ENCODE measurements at places on chromosomes 6 and 20.

GRCh38 chr20:40883097-40883496 is 145.5 kb upstream of the TOP1 start:
- no peak for DNase-seq

DNA sequence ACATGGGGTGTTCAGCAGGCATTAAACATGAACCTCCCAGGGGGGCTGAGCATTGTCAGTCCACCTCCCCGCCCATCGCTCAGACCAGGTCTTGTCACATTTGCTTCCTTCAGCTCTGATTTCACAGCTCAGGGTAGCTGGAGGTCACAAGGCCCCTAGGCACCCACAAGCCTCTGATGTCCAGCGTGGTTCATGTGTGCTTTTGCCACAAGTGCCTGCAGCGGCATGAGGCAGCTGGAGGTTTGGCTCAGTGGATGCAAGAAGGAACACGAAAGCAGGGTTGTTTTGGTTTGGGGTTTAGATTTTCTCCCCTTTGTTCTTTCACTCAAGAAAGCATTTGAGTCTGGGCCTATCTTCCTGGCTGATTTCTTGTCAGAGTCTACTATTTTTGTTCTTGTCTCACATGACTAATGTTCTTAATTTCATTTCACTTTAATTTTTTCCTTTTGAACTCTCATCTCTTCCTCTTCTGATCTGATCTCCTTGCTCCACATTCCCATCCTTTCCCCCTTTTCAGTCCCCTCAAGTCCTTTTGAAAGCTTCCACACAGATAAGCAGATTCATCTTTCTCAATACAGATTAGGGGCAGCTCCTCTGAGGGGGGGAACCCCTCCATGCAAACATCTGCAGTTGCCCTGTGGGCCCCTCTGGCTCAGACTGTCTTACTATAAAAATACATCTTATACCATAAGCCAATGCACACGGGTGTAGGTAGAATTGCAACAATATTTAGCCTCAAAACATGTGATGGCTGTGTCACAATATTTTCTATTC is 68.1 kb upstream of the CEP85L start:
- no peak for DNase-seq

- DNase-seq: no peak
These were observed 542.0 kb downstream of the DHX35 start for GRCh38 chr20:39503902-39504709.

DNA sequence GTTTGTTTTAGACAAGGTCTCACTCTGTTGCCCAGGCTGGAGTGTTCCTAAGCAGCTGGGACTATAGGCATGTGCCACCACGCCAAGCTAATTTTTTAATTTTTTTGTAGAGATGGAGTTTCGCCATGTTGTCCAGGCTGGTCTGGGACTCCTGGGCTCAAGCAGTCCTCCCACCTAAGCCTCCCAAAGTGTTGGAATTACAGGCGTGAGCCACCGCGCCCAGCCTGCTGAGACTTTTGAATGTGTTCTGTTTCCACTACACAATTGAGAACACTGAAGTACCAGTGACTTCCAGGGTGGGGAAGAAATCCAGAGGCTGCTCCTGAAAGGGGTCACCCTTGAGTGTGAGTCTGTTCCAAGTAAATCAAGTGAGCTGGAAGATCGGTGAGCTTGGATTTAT is 81.3 kb upstream of the ARMC2 start:
- DNase-seq: no peak

- no peak for DNase-seq
These were observed 199.7 kb upstream of the UST start for GRCh38 chr6:148547110-148547509.

DNA sequence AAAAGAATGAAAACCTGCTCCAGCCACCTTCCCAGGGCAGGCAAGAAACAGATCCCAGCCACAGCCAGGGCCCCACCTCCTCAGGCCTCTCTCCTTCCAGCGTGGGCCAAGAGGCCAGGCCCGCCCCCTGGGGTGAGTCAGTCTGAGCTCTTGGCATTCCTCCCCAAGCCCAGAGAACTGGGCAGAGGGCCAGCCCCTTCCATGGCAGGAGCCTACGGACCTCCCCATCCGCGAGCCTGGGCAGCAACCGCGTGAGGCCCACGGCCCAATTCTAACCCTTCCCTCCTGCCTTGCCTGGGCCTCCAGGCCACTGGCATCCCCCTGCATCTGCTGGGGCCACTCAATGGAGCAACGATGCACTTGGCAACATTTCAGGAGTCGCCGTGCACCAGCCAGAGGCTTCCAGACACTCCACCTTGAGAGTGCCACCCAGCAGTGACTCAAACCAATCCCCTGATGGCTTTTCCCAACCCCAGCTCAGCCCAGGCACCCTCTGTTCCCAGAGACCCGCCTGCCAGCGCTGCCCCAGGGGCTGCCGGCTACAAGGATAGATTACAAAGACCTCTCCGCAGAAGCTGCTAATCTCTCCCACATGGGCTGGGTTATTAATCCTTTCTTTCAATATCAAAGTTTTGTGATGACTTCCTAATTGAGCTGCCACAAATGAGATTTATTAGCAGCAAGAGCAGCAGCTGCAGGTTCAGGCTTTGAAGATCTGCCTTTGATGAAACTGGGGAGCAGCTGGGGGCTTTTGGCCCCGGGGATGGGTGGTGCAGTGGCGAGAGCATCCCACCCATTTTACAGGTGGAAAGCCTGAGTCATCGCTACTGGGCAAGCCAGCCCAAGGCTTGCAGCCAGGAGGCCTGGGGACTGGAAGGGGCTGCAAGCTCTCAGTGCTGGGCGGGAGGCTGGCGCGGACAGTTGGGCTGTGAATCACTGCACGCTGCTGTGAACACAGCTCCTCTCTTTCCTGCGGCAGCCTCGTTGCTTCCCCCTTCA is 85.7 kb downstream of the NFATC2 start:
- no peak for DNase-seq

- DNase-seq: no peak
These were observed 17.0 kb upstream of the ZNF318 start for GRCh38 chr6:43386492-43386891.

DNA sequence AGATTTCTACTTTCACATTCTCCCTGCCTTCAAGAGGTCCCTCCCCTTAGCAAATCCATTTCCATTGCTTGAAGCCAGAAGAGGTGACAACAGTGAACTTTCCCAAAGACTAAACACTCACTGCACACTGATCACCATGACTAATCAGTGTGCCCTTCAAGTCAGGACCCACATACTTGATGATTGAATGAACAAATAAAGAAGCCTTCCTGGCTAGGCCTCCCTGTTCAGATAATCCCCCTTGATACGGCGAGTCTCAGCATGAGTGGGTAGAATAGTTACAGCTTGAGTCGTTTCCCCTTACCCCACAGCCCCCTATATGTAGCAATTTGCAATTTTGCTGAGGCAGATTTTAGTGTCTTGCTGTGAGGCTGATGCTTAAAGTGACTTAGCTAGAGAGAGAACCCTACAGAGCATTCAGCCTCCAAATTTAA is 102.2 kb downstream of the UNC5CL start:
- DNase-seq: no peak

GRCh38 chr20:17896193-17896723 is 72.3 kb downstream of the SNX5 start:
- DNase-seq: no peak

DNA sequence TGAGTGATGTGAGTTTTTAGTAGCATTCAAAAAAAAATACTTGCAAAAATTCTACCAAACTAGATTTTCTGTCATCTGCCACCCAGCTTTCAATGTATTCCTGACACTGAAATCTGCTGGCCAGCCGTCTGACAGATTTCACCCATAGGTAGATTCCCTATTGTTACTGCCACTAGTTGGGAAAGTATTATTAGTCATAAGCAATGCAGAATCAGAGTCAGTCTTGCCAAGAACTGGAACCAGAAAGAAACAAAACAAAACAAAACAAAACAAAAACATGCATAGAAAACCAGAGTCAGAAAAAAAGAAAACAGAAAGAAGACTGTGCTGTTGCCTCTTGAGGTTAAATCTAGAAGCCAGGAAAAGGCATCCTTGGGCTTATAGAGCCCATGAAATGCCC is 293.1 kb upstream of the KCNQ5 start:
- DNase-seq: no peak

DNA sequence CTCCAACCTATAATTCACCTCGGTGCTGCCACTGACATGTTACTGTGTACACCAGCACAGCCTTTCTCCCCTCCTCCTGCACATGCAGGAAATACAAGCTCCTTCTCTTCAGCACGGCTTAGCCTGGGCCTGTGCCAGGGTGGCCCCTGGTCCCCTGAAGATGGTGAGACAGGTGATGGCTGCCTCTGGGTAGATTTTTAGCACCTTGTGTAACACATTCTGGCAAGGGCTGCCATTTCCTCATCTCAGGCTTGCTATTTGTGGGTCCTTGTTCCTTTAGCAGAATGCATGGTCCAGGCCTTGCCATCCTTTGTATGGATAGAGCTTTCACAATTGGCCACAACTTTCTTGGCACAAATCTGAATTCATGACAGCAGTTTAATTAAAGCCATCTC is 151.3 kb downstream of the CDC5L start:
- DNase-seq: no peak

GRCh38 chr20:51958099-51959065 is 156.1 kb upstream of the SALL4 start:
- DNase-seq: no peak

- DNase-seq: no peak
These were observed 176.3 kb upstream of the CDYL start for GRCh38 chr6:4599924-4600323.

DNA sequence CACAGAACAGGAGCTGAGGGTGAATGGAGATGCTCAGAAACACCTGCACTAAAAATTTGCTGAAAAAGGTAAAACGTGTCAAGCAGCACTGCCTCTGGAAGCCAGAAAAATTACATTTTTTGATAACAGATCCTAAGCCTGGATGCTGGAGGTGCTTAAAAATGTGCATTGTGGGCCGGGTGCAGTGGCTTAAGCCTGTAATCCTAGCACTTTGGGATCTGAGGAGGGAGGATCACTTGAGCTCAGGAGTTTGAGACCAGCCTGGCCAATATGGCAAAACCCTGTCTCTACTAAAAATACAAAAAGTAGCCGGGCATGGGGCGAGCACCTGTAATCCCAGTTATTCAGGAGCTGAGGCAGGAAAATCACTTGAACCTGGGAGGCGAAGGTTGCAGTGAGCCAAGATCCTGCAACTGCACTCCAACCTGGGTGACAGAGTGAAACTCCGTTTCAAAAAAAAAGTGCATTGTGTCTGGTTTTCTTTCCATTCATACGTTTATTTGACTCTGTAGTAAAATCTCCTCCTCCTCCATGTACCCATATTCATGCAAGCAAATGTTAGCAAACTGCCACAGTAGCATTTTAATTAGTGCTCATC is 587 bp upstream of the BTN3A1 start:
- DNase-seq: no peak

- DNase-seq: no peak
These were observed 116.2 kb downstream of the SLC24A3 start for GRCh38 chr20:19328676-19329075.

DNA sequence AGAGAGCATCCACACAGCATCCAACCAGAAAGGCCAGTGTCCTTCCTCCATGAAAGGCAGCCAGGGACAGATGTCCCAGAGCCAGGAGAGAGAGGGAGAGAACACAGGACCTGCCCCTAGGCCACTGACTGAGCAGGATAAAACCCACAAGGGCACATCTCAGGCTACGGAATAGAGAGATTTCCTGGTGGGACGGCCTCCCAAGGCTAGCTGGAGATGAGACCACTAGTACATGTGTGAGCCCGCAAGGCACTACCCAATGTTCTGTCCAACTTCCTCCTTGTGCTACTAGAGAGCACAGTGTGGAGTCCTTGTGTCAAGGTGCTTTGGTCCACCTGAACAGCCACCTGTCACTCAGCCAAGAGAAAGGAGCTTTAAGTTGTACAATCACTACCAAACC is 44.2 kb downstream of the PLCG1 start:
- no peak for DNase-seq

DNA sequence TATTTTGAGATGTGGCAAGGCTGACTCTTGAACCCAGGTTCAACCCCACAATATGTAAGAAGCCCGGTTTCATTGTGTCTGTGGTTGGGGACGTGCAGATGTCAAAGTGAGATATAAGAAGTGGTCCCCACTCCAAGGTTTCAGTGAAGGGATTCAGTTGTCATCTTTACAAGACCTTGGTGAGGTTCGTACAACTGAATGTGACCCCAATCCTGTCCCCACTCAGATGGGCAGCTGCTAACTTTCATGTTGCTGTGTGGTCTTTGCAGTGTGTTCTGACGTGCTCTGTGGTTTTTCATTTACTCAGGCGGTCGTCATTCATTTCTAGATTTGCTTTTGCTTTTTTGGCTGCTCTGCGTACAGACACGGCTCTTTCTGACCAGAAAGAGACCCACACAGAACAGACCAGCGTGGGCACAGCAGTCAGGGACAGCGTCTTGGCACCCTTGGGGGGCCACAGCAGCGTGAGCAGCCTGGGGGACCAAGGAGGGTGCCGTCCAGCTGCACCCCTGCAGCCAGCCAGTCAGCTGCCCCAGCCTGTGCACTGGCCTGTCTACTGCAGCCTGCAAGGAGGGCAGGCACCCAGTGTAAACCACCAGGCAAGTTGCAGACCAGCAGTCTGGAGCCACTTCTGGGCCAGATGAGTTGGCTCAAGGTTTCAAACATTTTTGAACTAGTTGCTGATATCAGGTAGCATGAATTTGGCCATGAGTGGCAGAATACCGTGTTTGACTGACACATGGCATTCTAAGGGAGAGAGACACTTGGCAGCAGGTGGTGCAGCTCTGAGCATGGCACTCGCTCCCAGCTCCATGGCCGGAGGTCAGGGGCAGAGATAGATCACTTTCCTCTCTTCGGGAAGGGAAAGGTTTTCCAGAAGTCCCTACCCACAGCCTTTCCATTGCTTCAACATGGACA is 49.4 kb upstream of the IRF4 start:
- DNase-seq: no peak

DNA sequence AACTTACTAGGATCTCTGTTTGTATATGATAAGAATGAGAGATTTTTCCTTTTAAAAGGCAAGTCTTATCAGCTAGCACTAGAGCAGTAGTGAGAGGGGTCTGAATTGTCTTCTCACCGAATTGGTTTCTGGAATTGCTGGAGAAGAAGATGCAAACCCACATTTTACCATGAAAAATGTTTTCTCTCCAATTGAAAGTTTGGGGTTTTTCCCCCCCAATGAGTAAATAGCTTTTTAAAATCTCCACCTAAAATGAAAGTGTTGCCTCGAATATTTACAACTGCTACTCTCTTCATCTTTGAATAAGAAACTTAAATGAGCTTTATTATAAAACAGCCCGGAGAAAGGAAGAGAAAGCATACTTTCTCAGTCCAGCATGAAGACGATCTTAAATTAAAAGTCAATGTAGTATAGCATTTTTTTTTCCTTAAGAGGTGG is 1.8 kb downstream of the TCF21 start:
- DNase-seq: no peak

DNA sequence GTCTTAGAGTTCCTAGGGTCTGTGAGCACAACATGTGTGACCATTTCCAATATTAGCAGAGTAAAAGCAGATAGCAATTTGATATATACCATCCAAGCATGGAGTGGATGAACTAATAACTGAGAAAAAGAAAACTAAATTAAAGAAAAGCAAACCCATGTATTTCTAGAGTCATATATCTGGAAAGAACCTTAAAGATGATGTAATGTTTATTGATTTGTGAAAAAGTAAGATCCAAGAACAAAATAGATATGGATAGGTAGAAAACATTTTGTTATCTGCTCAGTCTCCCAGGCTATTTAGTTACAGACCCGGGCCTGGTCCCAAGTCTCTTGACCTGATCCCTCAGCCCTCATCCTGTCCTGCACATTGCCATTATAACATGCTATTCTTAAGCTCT is 526.8 kb downstream of the EPM2A start:
- no peak for DNase-seq

- DNase-seq: peak; percentile 73
These were observed 52.8 kb downstream of the MRPL14 start for GRCh38 chr6:44074439-44074812.

Measured in stimulated activated CD8-positive, alpha-beta memory T cell treated with anti-CD3 and anti-CD28 coated beads, Interleukin-7, amount 100 ng/mL, for 48 hours (primary cell).